Kidney (tissue), 22 donors: ENCODE measurements at places on chromosomes 13 and 19.

DNA sequence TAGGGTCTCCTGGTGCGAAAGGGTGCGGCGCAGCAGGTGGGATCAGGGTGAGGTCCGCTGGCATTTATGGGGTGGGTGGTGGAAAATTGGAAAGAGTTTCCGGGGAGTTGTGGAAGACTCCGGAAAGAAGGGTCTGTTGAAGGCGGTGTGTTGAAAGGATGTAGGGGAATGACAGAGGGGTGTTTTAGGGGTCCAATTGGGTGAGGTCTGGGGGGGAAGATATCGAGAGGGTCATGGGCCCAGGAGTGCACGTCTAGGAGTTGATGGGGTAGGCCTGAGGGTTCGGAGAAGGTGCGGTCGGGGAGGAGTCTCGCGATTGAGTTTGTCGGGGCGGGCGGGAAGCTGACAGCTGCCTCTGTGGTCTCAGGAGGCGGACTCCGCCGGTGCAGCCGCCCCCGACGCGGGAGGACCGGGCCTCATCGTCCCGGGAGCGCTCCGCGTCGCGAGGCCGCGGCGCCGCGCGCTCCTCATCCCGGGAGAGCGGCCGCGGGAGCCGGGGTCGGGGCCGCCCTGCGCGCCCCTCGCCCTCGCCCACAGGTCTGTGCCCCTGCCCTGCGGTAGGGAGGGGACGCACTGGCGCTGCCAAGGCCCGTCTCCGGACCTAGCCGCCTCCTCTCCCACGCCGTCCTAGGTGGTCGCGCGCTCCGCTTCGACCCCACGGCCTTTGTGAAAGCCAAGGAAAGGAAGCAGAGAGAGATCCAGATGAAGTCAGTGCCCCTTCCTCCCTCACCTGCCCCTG, 7.0 kb downstream of the PGLYRP1 start:
- no peak for DNase-seq

- DNase-seq: no peak
These were observed 5.9 kb downstream of the ZNF792 start for GRCh38 chr19:34957830-34958751.

DNA sequence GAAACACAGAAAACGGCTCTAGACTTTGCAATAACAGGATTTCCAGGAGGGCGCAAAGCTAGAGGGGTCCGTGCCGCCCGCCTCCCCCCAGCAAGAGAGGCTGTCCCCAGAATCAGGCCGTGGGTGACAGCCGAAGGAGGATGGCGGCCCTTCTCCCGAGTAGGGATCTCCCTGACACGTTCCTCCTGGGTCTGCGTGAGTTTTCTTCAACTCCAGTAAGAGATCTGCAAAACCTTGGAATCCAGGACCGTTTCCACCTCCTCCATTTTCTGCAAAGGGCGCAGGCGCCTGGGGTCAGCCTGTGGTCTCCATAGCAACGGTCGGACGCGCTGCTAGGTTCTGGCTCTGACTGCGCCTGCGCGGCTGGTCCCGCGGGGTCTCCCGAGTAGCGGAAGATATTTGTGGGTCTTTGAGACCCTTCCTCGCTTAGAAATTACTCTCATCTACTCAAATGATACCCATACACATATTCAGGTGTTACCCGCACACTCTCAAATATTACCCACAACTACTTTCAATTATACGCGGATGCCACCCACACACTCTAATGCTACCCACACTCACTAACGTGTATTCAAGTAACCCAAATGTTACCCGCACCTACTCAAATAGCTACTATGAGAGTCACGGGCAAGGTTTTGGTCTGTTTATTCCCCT, 2.1 kb downstream of the PNMA8C start:
- peak; percentile 90 for DNase-seq

- DNase-seq: no peak
These were observed 53.0 kb upstream of the UQCRFS1 start for GRCh38 chr19:29266001-29266400.

GRCh38 chr13:26017196-26017921, 34.5 kb downstream of the SHISA2 start:
- DNase-seq: no peak

DNA sequence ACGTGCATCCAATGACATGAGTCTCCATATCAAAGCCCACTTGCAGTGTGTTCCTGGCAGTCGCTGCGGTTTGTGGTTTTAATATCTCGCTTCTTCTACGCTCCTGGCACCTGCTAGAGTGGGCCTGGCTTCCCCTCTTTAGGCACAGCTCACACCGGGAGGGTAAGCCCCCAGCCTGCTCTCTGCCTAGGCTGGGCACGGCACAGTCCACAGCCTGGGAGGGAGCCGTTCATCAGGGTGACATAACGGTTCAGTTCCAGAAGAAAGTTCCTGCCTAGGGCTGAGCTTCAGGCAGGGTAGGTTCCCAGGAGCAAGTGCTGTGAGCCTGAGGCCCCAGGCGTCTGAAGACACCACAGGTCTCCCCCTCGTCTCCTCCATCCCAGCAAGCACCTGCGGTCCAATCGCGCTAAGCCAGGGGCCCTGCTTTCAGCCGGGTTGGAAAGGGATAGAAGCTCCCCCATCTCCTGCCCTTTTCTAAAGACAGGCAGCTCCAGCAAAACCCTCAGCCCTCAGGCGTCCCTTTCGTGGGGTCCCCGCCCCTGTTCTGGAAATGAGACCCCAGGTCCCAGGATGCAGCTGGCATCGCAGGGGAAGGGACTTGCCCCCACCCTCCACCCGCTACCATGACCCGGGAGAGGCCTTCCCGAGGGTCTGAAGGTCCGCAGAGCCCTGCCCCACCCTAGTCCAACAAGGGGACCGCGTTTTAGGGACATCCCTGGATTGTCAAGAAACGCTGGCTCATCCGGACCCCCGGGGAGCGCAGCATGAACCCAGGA, 121.6 kb upstream of the ZNF507 start:
- peak; percentile 6 for DNase-seq
